ENCODE measurements at places on chromosomes 5 and 9.

GRCh38 chr5:132657676-132658380, at the start of gene IL13:
IL13 (plus strand) TSS chr5:132658173; CDS start chr5:132658187, 14 bp downstream.
- no peak for DNase-seq

DNA sequence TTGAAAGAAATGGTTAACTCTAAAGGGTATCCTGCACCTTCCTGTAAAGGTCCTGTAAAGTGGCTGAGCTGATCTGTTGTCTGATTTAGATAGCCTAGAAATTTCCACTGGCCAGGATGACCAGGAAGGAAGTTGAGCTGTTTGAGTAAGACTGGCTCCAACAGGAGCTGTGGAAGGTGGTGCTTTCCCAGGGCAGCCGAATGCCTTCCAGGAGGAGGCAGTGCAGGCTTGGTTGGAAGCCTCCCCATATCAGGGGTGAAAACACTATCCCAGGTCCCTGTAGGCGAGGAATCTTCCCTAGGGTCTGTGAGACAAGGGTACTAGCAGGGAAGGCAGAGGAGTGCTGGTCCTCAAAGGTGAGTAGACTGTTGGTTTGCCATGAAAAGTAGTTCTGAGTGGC, 98.4 kb downstream of the LIX1 start:
- no peak for DNase-seq

DNA sequence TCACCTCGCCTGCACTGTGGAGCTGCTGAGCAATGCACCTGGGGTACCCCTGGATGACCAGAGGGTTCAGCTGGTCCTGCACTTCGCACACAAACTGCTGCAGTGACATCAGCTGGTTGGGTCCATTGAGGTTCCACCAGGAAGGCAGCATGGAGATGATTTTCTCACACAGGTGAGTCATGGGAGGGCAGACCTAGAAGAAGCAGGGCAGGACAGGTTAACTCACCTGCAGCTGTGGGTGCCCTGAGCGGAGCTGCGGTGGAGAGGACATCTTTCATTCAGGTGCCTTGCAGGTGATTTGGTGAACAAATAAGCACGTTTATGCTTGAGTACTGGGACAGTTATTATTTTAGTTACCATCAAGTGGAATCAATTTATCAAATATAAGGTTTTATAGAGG, 73.6 kb downstream of the CTSL start:
- DNase-seq, result no peak

DNA sequence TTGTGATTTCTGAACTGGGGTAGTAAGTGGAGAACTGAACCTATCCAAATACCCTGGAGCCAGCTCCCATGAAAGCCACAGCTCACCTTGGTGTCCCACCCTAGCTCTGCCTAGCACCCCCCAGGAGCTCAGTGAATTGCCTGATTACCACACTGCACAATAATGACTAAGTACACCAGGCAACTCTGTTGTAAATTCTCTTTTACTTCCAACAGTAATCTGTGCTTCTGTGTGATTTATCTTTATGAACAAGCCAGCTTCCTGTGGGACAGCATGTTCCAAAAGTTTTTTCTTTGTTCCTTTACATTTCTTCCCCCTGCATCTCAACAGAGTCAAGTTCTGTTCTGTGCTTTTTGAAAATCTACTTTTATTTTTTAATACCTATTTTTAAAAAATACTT, 22.1 kb upstream of the GRPEL2 start:
- no peak for DNase-seq

GRCh38 chr9:103904242-103904641, 189.9 kb upstream of the SMC2 start:
- no peak for DNase-seq

- no peak for DNase-seq
Observed at GRCh38 chr9:128159522-128159783, 612 bp upstream of the BBLN start.

GRCh38 chr5:136598802-136599404, 233.6 kb upstream of the TRPC7 start:
- no peak for DNase-seq

DNA sequence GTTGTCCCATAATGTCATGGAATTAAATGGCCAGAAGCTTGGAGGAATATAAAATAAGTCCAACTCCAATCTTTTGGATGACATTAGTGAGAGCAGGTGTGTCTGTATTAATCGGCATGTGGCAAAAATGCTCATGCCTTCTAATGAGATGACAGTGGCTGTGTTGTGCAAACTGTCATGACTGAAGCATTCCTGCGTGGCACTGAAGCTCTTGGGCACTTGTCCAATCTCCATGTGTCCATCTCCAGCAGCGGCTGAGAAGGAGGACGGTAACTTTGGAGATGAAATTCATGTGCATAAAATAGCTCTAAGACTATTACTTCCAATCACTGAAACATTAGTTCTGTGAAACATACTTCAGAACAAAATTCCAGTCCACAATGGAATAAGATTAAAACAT, 697.5 kb upstream of the GRAMD2B start:
- DNase-seq, result no peak

GRCh38 chr5:75734913-75735789, 17.9 kb upstream of the POC5 start:
- no peak for DNase-seq

- no peak for DNase-seq
Observed at GRCh38 chr9:127358023-127358535, 38.9 kb upstream of the SLC2A8 start.

DNA sequence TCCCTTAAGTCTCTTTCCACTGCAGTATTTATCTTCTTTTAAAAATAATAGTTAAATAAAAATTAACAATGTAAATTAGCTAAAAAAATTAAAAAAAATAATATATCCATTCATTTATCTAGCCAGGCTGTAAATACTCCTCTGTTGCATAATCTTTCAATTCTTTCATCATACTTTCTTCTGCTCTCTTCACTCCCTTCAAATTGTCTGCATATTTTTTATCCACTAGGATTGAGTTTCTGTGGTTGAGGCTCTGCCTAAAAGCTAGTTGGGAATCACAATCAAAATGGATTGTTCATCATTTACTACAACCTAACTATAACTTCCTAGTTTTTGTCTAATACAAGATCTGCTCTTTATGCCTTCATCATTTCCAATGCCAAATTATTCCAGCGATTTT, 182.2 kb downstream of the PDE4D start:
- no peak for DNase-seq

All from skin of body (tissue), 3 donors.